ENCODE measurements at places on chromosomes 7 and 10.

DNA sequence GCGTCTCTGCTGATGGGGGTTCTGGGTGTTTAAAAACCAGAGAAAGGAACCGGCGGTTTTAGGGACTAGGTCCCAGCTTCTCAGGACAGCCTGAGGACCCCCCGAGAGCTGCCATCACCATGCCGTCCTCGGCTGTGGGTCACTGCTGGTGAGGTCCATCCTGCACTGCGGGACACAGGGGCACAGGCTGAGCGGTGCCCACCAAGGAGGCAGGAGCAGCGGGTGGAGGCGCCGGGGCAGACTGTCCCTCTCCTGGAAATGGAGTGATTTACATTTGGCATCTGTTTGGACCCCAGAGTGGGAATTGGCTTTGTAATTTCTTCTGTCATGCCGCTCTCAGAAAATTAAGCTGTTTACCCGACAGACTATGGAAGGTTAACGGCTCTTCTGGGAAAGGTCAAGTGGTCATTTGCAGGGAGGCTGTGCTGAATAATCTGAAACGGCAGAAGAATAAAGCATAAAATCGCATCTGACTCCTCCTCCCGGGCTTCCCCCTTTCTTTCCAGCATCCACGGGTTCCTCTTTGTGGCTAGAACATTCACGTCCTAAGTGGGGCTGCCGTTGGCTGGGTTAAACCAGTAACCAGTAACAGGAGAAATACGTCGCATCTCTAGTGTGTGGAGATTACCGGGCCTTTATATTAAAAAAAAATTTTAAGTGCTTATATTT lies 31.7 kb downstream of the LHPP start:
- no peak for DNase-seq

GRCh38 chr7:151592868-151593486 lies 73.3 kb upstream of the RHEB start:
- DNase-seq = no peak

- DNase-seq = no peak
These were observed 39.8 kb upstream of the MSRB2 start for GRCh38 chr10:23055424-23056185.

- DNase-seq = no peak
These were observed 17.1 kb downstream of the UNCX start for GRCh38 chr7:1249731-1250130.

GRCh38 chr10:17847585-17848296 lies 38.6 kb downstream of the MRC1 start:
- no peak for DNase-seq

DNA sequence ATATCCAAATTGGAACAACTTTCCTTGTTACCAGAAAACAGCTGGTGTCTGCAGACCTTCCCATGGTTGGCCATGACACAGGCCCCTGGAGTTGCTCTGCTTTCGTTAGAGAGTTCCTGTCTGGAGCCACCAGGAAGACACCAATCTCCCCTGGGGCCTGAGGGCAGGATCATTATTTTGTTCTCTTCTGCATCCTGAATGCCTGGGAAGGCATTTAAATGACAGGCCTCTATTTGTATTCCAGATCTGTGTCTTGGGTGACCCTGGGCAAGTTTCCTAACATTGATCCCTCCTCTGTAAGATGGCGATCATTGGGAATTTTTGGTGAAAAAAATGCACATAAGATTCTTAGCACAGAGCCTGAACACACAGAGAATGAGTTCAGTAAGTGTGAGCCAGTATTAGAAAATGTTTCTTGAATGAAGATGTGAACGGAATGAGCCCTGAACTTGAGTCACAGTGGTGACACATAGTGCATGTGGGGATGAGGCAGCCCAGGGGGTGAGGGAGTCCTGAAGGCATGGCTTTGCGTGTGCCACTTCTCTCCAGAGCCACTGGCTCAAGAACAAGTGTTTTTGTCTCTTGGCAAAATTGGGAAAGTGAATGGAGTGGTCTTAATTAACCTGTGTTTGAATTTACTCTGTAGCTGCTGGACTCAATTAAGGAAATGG lies 28.4 kb downstream of the BMPER start:
- DNase-seq = no peak

DNA sequence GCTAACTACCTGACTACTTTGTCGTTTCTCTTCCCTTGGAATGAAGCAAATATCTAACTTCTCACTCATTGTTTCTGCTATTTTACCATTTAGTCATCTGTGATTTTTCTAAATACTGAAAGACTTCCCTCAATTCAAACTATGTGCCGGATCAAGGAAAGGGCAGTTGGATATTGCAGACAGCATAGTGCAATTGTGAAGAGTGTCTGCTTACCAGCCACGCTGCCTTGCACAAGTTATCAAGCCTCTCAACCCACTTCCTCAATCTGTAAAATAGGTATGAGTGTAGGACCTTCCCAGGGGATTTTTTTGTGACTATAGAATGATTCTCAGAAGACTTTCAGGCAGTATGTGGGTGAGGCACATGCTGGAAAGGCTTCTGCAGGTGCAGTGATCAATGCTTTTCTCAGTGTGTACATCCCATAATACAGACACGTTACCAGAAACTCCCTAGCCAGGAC lies 54.3 kb downstream of the EGFR start:
- DNase-seq = no peak

DNA sequence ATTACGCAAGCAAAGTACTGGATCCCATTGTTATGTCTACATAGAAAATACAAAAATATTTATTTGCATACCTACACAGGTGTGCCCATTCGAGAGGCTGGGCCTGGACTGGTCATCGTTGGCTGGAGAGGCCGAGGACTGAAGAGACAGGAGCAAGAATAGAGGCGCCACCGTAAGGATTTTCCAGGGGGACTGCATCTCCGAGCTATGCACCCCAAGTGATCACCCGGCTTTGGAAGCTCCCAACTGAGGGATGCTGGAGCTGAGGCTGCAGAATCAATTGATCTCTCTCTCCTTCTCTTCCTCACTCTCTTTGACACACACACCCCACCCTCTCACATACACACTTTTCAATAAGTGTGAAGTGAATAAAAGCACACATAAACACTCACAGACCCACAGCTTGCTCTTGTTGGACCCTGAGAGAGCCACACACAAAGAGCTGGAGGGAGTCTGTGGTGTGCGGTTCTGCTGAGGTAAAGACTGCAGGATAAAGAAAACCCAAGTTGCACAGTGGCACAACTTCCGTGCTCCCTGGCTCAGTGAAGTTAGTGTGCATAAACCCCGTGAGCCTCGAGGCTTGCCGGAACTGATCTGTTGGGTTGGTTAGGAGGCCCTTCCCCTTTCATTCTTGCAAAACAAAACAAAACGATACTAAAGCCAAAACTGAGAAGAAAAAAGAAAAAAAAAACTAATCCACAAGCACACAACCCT lies at the start of gene AOAH:
Gene AOAH (minus strand): TSS at position 544 of the 714 bp plus-strand sequence. CDS start 346 bp downstream, at position 198.
- DNase-seq = peak; percentile 22

GRCh38 chr7:18901982-18902421 lies 215.4 kb downstream of the TWIST1 start:
- no peak for DNase-seq

DNA sequence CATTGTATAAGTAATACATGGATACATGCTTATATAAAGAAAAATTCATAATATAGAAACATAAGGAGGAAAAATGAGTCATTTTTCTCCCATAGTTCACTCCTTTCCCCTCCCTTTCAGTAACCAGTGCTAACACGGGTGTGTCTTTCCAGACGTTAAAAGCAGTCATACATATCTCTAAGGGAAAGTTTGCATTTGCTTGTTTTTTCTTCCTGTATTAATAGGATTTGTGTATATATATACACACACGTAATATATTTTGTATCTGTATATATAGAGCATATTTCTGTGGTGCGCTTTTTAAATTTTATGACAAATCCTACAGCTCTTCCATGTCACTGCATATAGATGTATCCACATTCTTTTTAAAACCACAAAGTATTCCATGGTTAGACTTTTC lies 78.8 kb downstream of the RALA start:
- no peak for DNase-seq

- DNase-seq = no peak
These were observed 5.7 kb upstream of the VWC2 start for GRCh38 chr7:49767719-49768118.

GRCh38 chr7:2972835-2973161 lies 70.9 kb downstream of the CARD11 start:
- no peak for DNase-seq

DNA sequence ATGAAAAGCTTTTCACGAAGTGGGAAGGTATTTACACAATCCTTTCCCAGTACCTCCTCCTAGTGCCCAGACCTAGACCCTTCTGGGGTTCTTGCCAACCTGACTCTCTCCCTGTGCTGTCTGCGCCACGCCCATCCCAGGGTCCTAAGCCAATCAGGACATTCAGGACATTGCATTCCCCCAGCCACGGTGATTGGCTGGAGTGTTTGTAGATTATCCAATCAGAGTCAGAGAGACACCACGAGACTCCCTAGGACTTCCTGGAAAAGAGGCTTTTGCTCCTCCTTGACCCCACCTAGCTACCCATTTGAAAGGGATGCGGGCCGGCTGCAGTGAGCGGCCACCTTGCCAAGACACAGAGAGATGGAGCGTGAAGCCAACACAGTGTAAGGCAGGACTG lies 3.5 kb upstream of the GDF2 start:
- DNase-seq = no peak

- no peak for DNase-seq
These were observed 42.8 kb downstream of the WNT2 start for GRCh38 chr7:117279931-117280557.

DNA sequence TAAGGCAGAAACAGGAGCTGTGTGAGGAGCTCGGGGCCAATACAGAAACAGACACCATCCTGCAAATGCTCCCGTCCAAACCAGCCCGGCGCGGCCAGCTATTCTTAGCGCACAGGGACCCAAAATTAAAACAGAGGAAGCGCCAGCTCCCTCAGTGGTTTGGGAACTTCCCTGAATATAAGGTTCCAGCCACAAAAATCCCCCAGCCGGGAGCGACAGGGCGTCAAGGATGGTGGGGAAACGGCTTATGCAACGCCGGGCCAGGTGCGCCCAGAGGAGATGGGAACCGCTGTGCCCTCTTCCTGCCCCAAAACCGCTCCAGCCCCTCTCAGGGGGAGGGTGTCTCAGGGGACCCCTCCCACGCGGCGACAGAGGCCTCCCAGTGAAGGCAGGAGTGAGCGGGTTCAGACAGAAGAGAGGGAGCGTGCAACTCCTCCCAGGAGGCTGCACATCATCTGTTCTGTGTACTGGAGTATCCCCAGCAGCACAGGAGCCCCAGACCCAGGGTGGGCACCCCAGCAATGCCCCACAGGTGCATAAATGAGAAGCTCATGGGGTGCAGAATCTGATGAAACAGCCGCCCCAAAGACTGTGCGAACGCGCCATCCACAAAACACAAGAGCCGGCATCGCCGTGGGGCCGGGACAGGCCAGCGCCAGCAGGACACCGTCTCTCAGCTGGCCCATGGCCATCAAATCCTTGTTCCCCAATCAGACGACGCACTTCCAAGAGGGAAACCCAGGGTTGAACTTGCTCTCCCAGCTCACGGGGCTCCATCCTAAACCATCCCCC lies 73.9 kb upstream of the PDGFA start:
- DNase-seq = no peak

DNA sequence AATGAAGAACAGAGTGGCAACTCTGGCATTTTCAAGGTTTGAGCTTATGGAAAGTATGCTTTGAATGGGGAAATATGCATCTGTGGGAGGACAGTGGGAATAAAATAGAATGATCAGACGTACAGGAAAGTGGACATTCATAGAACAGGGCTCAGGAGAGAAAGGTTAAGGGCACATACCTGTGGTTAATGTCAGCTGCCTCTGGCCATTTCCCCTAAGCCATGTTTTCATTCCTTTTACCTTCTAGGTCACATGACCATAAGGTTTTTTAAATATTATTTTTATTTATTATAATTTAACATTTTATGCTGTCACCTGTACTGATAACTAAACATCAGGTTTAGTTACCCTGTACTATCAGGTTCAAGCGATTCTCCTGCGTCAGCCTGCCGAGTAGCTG lies 52.8 kb downstream of the LRRC4 start:
- no peak for DNase-seq

DNA sequence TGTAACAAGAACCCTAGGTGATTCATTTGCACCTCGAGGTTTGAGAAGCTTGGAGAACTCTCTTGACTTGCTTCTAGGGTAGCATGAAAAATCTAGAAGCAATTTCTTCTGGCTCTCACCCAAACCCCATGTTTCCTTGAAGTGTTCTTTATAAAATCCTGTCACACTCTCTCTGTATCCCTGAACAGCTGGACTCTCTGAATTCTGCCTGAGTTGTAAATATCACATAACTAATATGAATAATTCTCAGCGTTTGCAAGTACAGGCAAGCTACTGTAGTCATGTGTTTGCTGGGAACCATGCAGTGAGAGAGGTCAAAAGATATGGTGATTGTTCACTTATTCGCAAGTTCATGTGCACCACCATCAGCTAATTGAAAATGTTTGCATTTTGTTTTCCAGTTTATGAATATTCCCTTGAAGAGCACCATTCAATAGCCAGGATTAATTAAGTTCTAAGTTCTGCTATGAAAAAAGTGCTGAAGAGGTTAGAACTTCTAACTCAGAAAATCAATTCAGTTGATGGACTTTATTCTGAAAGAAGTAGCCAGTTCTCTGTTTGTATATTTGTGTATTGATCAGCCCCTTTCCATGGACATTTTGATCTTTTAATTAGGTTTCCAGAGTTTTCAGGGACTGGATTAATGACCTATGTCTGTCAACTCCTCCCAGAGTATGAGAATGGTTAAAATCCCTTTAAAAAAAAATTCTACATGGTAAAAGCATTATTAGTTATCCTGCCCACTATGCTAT lies 243.0 kb downstream of the PLXDC2 start:
- no peak for DNase-seq

- no peak for DNase-seq
These were observed 2.7 kb downstream of the GPR146 start for GRCh38 chr7:1046722-1047679.

GRCh38 chr10:132459301-132460003 lies 62.5 kb downstream of the PWWP2B start:
- DNase-seq = no peak

- DNase-seq = peak; percentile 49
These were observed 194.0 kb downstream of the CFTR start for GRCh38 chr7:117673839-117674238.

GRCh38 chr7:17633067-17633466 lies 307.2 kb downstream of the SNX13 start:
- DNase-seq = no peak

- DNase-seq = peak; percentile 88
These were observed 1115.3 kb downstream of the REEP3 start for GRCh38 chr10:64636461-64636860.

- no peak for DNase-seq
These were observed 8.7 kb upstream of the PLXNA4 start for GRCh38 chr7:132584796-132585494.

- no peak for DNase-seq
These were observed 659.5 kb upstream of the NRP1 start for GRCh38 chr10:33993917-33994316.

DNA sequence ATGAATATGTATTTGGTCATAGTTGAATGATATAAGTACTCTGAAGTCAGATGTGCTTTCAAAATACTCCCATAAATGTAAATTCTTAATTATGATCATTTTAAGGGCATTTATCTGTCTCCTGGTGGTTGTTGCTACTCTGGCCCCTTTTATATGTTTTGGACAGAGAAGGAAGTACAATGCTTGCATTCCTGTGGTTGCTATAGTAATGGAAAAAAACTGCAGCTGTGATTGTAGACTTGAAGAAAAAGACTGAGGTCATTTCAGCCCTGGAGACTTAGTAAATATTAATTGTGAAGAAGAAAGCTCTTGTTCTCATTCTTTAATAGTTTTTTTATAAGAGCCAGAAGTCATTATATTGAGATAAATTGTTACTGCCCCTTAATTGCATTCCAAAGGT lies 70.2 kb upstream of the FERD3L start:
- no peak for DNase-seq

GRCh38 chr7:135236727-135237126 lies 3.1 kb downstream of the STRA8 start:
- no peak for DNase-seq
